Stimulated activated CD8-positive, alpha-beta memory T cell treated with anti-CD3 and anti-CD28 coated beads, Interleukin-4, amount 100 ng/mL, for 1 hour (primary cell): ENCODE measurements at places on chromosomes 11 and 22.

DNA sequence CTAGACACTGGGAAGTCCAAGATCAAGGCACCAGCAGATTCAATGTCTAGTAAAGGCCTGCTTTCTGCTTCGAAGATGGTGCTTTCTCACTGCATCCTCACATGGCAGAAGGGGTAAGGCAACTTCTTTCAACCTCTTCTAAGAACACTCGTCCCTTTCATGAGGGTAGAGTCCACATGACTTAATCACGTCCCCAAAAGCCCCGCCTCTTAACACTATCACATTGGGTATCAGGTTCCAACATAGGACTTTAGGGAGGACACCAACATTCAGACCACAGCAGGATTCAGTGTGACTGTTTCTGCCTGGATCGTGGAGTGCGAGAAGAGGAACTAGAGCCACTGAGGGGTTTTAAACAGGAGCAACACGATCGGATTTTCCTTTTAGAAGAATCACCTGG, 3.7 kb upstream of the TIRAP start:
- DNase-seq = no peak

- DNase-seq = no peak
Measured at GRCh38 chr22:40040927-40041326, 46.2 kb downstream of the FAM83F start.

DNA sequence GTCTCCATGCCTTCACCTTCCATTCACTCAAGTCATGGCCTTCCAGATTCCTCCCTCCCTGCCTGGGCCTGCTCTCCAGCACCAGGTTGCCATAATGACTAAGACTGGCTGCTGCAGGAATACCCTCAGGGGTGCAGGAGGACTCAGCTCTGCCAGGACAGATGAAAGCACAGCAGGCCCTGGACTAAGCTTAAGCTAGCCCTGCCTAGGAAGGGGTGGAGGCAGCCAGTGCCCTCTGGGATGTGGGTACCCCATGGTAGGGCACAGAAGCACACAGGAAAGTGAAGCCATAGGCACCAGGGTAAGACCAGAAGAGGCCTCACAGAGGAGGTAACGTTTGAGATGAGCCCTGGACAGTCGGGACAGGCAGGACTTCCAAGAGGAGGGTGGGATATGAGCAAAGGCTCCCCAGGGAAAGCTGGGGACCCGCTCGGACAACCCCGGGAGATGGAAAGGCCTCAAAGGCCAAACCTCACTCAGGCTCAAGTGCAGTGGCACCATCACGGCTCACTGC, 3.0 kb upstream of the RIN1 start:
- DNase-seq = no peak

DNA sequence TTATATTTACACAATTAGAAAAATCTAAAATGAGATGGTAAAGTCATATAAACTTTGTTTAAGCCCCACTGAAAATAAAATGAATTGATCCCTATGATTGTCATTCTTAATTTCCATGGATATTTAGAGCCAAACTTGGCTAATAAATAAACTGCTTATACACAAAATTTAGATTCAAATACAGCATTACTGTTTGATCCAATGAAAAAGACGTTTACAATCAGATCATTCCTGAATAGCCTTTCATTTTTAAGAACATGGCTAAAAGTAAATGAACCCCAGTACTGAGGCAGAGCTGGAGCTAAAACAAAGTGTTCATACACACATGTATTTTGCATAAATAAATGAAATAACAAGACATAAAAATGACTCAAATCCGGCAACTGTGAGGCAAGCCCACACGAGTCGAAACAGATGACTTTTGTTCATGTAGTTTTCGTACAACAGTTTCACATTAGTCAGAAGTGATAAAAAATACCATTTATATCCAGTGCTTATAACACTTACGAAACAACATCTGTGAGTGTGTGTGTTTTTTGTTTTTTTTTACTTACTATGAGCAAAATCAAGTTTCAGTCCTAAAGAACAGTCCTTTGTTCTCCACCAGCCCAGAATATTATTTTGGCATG, 386.5 kb downstream of the SOX6 start:
- DNase-seq = no peak

- DNase-seq = no peak
Measured at GRCh38 chr11:82191695-82192094, 542.0 kb downstream of the FAM181B start.

GRCh38 chr11:73308003-73308960, at the start of gene ARHGEF17:
Gene ARHGEF17, plus strand, starts transcription at chr11:73308276. Its CDS starts 363 bp downstream, at chr11:73308639.
- DNase-seq = no peak

DNA sequence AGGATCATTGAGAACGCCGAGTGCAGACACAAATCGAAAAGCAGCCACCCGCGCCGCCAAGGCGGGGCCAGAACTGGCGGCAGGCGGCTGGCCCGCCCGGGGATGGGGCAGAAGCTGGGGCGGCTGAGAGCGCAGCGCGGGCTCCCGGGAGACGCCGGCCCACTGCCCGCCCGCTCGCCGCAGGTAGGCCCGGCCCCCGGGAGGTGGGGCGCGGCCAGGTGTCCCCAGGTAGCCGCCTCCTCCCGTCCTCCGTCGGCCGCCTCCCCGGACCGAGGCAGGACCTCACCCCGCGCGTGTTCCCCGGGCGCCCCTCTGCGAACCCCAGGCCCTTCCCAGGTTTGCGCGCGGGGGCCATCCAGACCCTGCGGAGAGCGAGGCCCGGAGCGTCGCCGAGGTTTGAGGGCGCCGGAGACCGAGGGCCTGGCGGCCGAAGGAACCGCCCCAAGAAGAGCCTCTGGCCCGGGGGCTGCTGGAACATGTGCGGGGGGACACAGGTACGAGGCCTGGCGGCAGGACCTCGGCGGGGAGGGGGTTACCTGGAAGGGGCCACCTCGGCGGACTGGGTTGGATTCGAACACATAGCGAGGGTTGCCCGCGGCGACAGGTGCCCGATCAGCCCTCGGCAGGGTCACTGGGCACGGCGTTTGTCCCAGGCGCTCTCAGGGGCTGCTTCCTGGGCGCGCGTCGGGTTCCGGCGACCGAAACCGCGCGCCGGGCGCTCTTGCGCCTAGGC, at the start of gene PRRG4:
Gene PRRG4 (plus strand): TSS at position 248 of the 733 bp plus-strand sequence. CDS start 603 bp downstream, outside the sequence.
- DNase-seq = no peak

DNA sequence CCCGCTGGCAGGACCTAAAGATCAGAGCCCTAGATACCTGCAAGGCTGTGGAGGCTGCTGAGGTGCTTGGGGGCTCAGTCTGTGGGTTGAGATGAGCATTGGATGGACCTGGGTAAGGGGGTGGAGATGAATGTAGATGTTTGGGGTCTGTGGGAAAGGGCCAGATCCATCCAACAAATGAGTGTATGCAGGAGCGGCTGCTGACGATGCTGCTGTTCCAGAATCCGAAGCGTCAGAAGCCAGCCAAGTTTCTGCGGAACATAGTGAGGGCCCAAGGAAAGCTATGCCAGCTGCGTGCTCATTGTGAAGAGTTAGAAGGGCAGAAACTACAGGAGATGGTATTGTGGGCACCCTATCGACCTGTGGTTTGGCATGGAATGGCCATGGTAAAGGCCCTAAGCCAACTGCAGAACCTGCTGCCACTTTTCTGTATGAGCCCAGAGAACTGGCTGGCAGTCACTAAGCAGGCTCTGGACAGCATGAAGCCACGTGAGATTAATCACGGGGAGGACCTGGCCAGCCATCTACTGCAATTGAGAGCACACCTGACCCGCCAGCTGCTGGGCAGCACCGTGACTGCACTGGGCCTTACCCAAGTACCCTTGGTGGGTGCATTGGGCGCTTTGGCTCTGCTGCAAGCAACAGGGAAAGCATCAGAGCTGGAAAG, 36.6 kb downstream of the RRP8 start:
- no peak for DNase-seq

GRCh38 chr11:85762226-85762625, 48.7 kb downstream of the SYTL2 start:
- DNase-seq = no peak

DNA sequence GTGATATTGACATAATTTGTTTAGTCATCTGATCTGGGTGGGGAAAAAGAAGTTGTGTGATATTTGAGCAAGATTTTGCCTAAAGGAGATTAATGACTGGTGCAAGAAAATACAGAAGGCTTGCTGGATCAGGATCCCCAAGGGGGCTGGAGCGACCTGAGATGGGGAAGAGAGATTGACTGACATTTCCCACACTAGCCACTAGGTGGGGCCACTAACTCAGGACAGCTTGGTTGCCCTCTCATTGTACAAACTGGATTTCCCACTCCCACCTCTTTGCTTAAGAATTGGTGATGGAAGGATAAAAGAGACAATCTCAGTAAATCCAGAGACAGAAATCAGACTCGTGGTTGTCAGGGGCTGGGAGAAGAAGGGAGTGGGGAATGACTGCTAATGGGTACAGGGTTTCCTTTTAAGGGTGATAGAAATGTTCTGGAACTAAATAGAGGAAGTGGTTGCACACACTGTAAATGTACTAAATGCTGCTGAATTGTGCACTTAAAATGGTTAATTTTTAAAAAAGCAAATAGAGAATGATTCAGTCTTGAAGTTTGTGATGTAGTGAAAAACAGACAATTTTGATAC, 50.7 kb downstream of the CTTN start:
- DNase-seq = no peak

DNA sequence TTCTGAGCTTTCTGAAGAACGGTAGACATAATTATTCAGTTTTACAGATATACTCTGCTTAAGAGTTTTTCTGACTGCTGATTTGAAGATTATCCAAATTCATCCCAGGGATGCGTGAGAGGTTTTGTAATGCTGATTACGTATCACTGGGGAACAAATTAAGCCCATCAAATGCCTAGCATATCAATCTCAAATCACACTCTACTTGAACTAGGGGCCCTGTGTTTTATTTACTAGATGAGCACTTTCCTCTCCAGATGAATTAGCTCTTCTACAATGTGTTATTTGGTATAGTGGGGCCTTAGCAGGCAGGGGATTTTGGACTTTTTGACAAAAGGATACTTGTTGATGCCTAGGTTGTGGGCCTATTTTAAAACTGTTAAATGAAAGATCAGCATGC, 177.9 kb downstream of the JRKL start:
- no peak for DNase-seq

DNA sequence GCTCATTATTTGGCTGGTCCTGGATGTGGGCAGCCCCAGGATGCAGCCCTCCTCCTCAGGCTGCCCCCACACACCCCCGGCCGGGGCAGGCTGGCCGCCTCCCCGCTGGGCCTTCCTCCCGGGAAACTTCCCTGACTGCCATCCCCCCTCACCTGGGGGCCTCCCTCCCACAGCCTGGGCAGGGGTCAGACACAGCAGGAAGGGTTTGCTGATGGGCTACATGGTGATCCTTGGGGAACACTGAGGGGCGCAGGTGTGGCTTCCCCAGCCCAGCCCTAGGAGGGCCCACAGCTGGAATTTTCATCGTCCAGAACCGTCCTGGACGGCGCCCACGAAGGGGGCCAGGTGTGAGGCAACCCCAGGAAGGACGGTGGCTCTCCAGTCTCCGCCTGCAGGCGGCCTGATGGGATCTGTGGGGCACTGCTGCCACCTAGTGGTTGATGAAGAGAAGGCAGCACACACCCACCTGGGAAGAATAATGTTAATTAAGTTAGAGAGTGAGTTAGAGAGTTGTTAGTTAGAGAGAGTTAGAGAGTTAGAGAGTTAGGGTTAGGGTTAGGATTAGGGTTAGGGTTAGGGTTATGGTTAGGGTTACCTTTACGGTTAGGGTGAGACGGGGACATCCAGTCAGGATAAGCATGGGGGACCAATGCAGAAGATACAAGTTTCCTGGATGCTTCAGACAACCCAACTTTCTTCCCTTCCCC, 75.9 kb upstream of the PRR5 start:
- peak; percentile 72 for DNase-seq

DNA sequence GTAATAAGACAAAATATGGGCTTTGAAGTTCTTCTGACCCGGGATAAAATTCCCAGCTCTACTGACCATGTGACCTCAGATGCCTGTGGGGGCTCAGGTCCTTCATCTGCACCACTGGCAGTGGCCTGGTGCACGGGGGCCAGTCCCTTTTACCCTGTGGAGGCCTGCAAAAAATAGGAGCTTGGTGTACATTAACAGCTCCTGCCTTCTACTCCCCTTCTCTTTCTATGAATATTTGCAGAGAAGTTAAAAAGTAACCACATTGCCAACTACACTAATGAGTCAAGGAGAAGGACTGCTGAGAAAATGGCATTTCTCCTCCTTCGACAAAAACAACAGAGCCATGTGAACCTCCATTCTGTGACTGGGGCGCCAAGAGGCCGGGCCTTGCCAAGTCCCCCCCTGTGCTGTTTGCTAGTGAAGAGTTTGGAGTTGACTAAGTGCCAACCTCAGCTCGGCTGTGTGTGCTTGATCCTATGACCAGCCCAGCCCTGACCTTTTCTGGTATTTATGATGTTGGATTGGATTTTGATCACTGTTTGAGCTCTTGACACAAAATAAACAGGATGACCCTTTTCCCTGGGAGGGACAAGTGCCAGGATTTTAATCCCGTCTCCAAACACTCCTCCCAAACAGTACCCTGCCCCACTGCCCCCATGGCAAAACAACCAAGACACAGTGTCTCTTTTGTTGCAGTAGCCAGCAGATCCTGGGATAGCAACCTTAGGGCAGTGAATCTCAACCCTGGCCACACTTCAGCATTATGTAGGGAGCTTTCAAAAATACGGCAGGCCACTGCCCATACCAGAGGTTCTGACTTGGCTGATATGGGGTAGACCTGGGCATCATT, 380.1 kb downstream of the LARGE1 start:
- no peak for DNase-seq

GRCh38 chr11:22778642-22779041, 51.0 kb downstream of the SVIP start:
- DNase-seq = no peak

DNA sequence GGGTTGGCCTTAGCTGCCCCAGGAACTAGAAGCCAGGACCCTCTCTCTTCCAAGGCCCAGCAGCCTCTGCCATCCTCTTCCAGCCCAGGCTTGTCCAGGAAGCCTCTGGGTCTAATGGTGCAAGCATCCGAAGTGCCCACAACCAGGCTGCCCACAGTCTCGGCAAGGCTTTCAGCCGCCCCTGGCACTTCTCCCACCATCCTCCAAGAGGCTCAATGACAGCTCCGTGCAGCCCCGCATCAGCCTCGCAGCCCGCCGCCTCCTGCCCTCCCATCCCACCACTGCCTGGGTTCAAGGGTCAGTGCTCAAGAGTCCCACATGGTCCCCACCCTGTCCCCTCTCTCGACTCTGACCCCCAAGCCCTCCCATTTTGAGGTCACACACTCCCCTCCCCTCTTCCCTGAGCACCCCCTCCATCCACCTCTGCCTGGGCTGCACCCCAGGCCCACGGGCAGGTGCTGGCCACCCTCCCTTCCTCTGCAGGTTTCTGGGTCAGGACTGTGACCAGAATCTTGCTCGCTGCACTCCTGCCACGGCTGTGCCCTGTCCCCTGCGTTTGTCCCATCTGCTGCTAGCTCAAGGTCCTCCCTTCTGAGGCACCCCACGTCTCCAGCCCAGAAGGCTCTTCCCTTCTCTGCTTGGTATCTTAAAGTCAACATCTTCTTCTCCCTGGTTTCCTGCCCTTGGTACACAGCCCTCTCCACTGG, 17.2 kb downstream of the IFITM10 start:
- DNase-seq = no peak

GRCh38 chr11:65571940-65572339, 398 bp upstream of the FAM89B start:
- no peak for DNase-seq
